Kidney (tissue), 22 donors: ENCODE measurements at places on chromosomes 11 and 22.
A peak's percentile ranks its signal among the peaks of the same experiment; 100 is the strongest.

- DNase-seq, result no peak
Observed at GRCh38 chr11:74000307-74001133, 8.4 kb downstream of the UCP3 start.

DNA sequence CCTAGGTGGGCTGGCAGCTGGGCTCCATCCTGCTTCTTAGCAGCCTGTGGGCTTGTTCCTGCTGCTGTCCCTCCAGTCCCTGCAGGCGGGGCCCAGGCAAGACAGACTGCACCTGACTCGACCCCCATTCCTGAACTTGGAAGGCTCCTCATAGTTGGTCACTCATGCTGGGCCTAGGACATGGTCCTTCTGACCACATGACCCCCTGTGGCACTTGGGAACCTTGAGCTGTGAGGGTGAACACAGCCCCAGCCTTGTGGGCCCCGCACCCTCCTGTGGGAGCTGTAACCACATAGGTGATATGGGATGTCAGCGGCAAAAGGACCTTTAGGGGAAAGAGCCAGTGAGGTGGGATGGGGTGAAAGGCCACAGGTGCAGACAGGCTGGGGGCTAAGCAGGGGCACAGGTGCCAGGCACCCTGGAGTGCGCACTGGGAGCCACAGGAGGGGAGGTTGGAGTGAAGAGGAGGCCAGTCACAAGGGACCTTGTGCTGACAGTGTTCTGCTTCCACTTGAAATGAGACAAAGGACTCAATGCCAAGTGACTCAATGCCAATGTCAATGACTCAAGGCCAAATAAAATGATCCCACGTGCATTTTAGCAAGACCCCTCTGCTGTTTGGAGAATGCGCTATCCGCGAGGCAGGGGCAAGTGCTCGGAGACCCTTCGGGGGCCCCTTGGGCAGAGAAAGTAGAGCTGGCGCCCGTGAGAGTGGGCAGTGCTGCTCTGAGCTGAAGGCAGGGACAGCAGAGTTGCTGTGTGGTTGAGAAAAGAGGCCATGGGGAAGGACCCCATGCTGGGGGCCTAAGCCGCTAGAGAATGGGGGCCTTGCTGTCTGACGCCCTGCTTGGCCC is 90.7 kb downstream of the MORC2 start:
- peak; percentile 59 for DNase-seq

GRCh38 chr11:86632499-86633269 is 39.7 kb downstream of the ME3 start:
- no peak for DNase-seq

- DNase-seq, result no peak
Observed at GRCh38 chr11:106031202-106031810, 9.3 kb upstream of the MSANTD4 start.

DNA sequence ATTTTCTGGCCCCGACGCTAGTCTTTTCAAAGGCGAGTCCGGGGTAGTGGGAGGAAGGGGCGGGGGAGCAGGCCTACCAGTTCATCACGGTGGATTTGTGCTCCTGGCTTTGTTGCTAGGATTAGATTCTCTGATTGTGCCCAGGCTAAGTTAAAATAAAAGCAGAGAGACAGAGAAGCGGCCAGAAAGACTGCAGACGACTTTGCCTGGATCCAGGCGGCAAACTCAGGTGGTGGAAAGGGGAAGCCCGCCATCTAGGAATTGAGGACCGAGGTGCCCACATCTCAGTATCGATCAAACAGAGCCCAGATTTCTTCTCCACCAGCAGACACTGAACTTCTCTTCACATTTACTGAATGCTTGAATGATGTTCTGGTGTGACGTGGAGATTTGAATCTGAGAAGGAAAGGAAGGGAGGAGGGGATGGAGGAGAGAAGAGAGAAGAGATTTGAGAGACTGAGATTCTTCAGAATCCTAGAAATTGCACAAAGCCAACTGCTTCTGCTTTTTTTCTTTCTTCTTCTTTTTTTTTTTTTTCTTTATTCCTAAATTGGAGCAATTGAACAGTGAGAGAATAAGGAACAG is 2.7 kb downstream of the FAT3 start:
- peak; percentile 65 for DNase-seq

DNA sequence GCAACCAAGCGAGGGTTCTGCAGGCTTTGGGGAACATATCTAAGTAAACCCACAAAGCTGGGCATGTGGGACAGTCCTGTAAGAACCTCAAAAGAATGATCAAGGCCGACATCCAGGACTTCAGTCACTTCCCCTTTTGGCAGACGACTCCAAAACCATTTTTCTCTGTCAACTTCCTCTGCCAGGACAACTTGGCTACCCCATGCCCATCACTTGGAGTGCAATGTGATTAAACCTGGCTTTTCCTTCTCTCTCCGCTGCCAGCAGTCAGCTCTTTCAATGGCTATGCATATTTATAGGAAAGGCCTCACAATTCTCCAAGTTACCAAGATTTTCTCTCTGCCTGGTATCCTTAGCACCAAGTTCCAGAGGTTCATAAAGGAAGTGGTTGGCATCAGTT is 78.9 kb downstream of the C11orf58 start:
- no peak for DNase-seq

DNA sequence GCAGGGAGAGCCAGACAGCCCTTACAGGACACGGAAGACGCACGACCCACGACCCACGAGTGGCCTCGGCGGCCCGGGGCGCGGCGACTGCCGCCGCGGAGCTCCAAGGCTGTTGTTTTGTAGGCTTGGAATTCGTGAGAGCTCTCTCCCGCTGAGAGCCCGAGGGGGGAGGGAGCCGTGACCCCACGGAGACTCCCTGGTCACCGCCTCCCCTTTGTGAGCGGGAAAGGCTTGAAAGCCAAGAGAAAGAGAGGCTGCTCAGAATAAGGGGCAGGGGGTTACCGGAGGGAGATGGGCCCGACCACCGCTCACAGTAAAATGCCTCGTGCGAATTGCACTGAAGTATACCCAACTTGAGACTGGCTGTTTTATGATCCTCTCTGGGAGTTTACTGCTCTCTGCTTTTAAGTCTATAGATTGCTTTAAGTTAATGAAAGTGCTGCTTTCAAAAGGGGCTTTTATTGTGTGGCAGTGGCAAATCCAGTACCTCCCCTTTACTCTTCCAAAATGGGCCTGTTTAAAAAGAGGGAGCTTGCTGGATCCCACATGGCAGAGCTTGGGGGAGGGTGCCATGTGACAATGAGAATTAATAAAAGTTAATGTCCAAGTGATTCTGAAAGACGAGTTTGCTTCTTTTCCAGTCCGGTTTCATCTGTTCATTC is 2.9 kb downstream of the PKNOX2 start:
- DNase-seq, result peak; percentile 89

GRCh38 chr22:45977551-45978274 is 751 bp upstream of the WNT7B start:
- DNase-seq, result no peak

- DNase-seq, result no peak
Observed at GRCh38 chr11:75475767-75476650, 43.0 kb upstream of the KLHL35 start.

DNA sequence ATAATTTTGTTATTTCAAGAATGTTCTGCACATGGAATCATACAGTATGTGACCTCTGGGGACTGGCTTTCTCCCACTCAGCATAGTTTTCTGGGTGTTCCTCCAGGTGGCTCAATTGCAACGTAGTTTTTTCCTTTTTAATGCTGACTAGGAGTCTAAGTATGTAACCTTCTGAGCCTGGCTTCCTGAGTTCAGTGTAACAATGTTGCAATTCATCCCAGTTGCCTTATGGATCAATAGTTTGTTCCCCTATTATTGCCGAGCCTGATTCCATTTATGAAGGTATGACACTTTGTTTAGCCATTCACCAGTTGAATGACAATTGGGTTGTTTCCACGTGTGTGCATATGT is 128.3 kb downstream of the CRYBB2 start:
- DNase-seq, result no peak

- no peak for DNase-seq
Observed at GRCh38 chr22:36606114-36606513, 77.1 kb upstream of the EIF3D start.

- DNase-seq, result no peak
Observed at GRCh38 chr11:64081745-64082442, 46.2 kb downstream of the FLRT1 start.

DNA sequence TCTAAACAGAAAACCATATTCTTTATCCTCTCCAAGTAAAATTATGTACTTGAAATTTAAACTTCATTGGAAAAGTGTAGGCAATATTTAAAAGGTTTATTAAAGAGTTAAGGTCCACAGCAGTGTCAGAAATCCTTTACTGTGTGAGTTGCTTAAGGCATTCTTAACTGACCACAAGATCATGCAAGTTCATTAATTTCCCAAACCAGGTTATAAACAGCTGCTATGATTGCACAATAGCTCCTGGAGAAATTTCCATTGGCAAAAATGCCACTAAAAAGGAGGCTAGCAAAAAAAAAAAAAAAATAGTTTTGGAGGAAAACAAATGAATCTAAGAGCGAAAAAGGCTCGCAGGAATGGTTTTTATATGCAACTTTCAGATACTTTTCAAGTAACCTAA is 106.2 kb downstream of the ETS1 start:
- DNase-seq, result no peak

DNA sequence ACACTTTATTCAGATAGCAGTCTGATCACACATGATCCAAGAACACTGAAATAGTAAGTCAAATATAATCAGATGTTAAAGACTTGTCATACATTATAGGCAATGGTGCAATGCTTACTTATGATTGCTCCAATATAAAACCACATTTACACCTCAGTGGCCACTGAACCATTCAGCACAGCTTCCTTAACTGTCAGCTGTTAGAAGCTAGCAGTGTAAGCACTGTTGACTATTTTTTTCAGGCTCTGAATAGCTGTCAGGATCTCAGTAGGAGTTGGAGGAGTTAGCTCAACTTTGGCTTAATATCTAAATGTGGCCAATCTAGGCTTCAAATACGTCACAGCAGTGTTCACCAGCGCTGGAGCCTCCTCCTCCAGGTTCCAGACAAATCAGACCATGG is 36.6 kb downstream of the METTL15 start:
- no peak for DNase-seq

- peak; percentile 50 for DNase-seq
Observed at GRCh38 chr22:31602259-31602952, 59.6 kb downstream of the PISD start.

- DNase-seq, result no peak
Observed at GRCh38 chr11:14378171-14378570, 19.2 kb upstream of the RRAS2 start.

GRCh38 chr11:57979532-57980079 is 44.1 kb upstream of the OR9Q1 start:
- DNase-seq, result no peak

DNA sequence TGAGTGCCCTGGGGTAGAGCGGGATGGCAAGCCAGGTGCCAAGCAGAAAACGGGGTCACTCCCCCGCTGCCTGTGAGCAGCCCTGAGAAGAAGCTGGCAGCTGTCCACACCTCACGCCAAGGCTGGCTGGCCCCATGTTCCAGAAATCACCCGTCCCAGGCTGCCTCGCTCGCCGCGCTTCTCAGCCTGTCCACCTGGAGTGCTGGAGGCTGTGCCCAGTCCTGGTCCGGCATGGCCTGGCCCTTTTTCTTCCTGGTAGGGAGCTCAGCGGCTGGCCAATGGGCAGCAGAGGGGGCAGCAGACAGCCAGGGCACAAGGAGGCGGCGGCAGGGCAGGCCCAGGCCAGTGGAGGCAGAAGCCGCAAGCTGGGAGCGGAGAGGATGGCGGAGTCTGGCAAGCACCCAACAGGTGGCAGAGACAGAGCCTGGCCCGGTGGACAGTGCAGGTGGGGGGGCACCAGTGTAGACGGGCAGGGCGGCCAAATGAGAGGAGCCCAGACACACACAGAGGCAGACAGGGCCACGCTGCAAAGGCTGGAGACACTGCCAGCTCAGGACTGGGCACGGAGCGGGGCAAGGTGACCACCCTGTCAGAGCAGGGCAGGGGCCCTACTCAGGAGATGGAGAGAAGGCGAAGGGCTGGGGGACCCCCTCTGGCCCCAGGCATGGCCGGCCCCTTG is 37.2 kb upstream of the TH start:
- peak; percentile 15 for DNase-seq

- DNase-seq, result no peak
Observed at GRCh38 chr11:35826006-35826405, 117.9 kb upstream of the LDLRAD3 start.

DNA sequence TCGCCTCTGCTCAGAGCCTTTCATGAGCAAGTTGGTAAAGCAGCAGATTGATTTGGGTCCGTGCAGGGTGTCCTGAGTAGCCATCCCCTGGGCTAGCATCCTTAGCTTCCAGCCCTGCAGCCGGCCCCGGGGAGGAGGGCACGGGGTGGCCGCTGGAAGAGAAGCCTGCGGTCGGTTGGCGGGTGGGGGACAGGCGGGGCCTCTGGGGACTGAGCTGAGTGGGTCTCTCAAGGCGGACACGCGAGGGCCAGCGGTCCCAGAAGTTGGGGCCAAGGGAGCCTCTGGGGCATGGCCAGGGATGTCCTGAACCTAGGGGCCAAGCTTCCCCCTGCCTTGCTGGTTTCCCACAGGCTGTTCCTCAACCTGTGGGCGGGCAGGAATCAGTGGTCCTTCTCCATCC is 143.0 kb downstream of the TBC1D22A start:
- no peak for DNase-seq

- no peak for DNase-seq
Observed at GRCh38 chr11:69560141-69560790, 78.8 kb downstream of the LINC01488 start.

GRCh38 chr11:68661697-68662603 is 22.4 kb upstream of the GAL start:
- DNase-seq, result peak; percentile 34

DNA sequence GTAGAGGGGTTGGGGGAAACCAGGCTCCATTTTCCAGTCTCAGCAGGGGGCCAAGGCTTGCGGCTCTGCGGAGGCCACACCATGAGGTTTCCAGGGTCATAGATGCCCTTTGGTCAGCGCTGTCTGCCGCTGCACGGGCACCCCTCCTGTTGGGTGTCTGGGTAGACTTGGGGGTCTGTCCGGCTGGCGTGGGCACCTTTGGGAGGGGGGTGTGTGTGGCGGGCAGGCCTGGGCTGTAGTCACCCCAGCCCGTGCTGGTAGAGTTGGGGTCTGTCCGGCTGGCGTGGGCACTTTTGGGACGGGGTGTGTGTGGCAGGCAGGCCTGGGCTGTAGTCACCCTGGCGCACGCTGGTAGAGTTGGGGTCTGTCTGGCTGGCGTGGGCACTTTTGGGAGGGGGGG is 18.6 kb downstream of the LSP1 start:
- no peak for DNase-seq

DNA sequence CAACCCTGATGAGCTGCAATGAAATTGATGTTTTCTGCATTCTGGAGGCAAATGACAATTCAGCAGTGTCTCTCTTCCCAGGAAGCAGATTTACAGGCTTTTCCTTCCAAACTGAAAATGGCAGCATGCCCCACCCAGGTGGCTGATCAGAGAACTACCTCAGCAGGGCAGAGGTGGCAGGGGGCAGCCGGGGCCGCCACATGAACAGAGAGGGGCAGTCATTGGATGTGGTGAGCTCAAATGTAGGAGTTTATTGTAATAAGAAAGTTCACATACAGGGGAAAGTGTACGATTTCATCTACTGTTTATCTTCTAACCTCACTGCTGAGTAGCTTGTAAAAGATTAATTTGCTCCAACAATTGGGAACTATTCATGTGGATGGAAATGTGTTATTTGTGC is 15.7 kb upstream of the PARVA start:
- no peak for DNase-seq

DNA sequence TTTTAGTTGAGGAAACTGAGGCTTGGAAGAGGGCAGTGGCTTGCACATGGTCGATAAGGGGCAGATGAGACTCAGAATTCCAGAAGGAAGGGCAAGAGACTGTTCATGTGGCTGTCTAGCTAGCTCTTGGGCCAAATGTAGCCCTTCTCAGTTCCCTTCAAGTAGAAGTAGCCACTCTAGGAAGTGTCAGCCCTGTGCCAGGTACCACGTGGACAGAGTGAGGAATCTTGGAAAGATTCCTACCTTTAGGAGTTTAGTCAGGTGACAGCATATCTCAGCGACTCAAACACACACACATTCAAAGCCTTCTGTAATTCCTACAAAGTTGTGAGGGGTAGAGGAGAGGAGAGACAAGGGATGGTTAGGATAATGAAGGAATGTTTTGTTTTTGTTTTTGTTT is 18.3 kb downstream of the PIK3IP1 start:
- no peak for DNase-seq
